Hepatocyte (in vitro differentiated cells): ENCODE measurements at places on chromosomes 2 and 18. TPM values are rescaled to one million over a fixed set of nuclear protein-coding genes. Genes with fewer than 3 reads are reported as not detected.
A peak's percentile ranks its signal among the peaks of the same experiment; 100 is the strongest.

The RIT2 gene
- total RNA-seq = not detected in 2 replicates

The RAB6C gene
- total RNA-seq = 0.04 and 0.13 TPM in 2 replicates

The MERTK gene
- total RNA-seq = 27.0 and 29.6 TPM in 2 replicates

The MATN3 gene
- 2.3 and 3.5 TPM in 2 replicates for total RNA-seq

The UPP2 gene
- 0.52 and 0.70 TPM in 2 replicates for total RNA-seq

DNA sequence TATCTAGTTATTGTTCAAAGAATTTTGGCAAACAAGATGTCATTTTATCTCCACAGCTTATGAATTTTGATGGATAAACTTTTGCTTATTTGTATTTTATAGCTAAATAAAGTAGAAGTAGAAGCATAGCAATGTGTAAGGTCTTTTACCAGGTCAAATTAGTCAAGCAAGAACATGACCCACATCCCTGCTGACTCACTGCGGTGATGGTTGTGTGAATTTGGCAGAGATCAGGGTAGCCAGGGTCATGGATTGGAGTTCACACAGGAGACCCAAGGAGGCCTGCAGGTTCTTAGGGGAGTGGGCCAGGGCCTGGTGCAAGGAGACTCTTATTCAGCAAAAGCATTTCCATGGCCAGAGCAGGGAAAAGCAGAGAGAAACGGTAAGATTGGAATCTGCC lies 18.7 kb downstream of the SP140 start:
- peaks cover 4% of the 10 kb centered on the region for H3K27me3 ChIP-seq
- no peaks in the 10 kb centered on the region for H3K36me3 ChIP-seq
- H3K27ac ChIP-seq = no peak overlapping the region
- H3K4me1 ChIP-seq = no peaks in the 10 kb centered on the region
- H3K4me3 ChIP-seq = no peak overlapping the region

GRCh38 chr18:10739152-10739551 lies 213.3 kb downstream of the NAPG start:
- H3K27me3 ChIP-seq = no peaks in the 10 kb centered on the region
- no peak overlapping the region for H3K4me3 ChIP-seq
- H3K36me3 ChIP-seq = no peaks in the 10 kb centered on the region
- DNase-seq = no peak

DNA sequence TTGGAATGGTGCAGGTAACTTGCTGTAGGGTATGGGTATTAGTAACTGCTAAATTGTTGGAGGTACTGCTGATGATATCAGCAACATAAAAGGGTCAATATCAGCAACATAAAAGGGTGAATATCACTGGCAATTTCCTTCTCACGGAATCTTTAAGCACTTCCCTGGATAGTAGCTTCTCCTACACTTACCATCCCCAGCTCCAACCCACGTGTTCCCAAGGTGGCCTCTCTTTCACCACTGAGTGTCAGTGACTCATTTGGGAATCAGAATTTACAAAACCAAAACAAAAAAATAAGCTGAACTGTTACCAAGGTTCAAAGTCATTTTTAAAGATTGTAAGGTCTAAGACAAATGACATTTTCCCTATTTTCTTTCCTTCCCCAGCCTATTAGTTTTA lies 70.8 kb downstream of the LRP2 start:
- H3K4me1 ChIP-seq = no peaks in the 10 kb centered on the region
- H3K27me3 ChIP-seq = no peaks in the 10 kb centered on the region
- no peak overlapping the region for H3K4me3 ChIP-seq
- no peak overlapping the region for H3K27ac ChIP-seq
- no peaks in the 10 kb centered on the region for H3K36me3 ChIP-seq
- no peak for DNase-seq

DNA sequence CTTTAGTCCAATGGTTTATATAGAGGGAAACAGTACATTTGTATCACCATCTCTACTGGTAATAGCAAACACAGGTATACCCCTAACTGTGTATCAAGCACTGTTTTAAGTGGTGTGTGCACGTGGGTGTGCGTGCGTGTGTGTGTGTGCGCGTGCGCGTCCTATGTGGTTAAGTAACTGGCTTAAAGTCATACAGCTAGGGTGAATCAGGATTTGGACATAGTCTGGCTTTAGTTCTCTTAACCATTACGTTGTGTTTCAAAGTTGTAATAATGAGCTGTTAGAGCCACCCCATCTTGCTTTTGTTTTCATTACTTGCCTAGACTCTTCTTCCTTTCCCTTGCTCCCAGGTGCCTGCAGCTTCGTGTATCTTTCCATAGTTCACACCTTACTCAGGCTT lies 2.1 kb downstream of the HADHB start:
- H3K4me3 ChIP-seq = no peak overlapping the region
- H3K27ac ChIP-seq = no peak overlapping the region
- peaks cover 16% of the 10 kb centered on the region for H3K4me1 ChIP-seq

GRCh38 chr18:55102501-55102900 lies 143.2 kb upstream of the CCDC68 start:
- no peaks in the 10 kb centered on the region for H3K27me3 ChIP-seq
- peaks cover 10% of the 10 kb centered on the region for H3K4me1 ChIP-seq
- H3K27ac ChIP-seq = peak overlapping the region; percentile 72
- H3K4me3 ChIP-seq = no peak overlapping the region
- no peaks in the 10 kb centered on the region for H3K36me3 ChIP-seq

- H3K27ac ChIP-seq = no peak overlapping the region
- no peaks in the 10 kb centered on the region for H3K4me1 ChIP-seq
- no peak overlapping the region for H3K4me3 ChIP-seq
- H3K27me3 ChIP-seq = no peaks in the 10 kb centered on the region
- H3K36me3 ChIP-seq = no peaks in the 10 kb centered on the region
These were observed 66.7 kb downstream of the TRIP12 start for GRCh38 chr2:229855116-229855515.

- no peaks in the 10 kb centered on the region for H3K27me3 ChIP-seq
- no peak overlapping the region for H3K4me3 ChIP-seq
- no peaks in the 10 kb centered on the region for H3K36me3 ChIP-seq
- H3K4me1 ChIP-seq = peaks cover 49% of the 10 kb centered on the region
- no peak for DNase-seq
These were observed 133.4 kb downstream of the HDAC4 start for GRCh38 chr2:239267288-239267951.

DNA sequence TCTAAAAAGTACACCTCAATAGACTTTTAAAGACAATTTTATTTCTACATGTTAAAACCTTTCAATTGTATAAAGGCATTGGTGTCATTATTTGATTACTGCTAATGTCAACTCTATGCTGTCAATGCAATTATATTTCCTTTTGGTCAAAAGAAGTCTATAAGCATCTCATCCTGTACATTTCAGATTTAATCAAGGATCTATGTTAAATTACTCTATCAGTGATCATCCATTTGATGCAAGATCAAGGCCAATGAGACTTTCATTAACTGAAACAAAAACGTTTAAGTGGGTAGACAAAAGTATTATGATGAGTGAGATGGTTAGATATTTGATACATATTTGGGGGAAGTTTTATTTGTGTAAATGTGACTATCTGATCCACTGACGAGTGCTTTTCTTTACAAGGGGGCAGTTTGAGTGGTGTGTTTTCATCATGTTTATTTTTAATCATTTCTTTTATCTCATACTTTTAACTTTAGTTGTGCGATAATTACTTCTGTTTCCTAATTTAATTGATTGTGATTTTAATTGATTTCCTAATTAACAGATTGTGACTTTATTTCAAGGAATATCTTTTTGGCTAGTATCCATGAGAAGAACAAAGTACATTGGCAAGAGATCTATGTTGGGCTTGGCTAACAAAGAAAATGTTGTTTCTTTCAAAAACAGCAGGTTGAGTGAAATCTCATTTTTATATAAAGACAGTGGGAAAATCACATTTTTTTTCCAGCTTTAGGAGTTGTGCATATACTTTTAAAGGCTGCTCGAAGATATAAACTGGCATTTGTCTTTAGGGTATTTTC lies 1.1 kb downstream of the ARHGAP28 start:
- no peaks in the 10 kb centered on the region for H3K36me3 ChIP-seq
- H3K27me3 ChIP-seq = no peaks in the 10 kb centered on the region
- H3K27ac ChIP-seq = peak overlapping the region; percentile 92
- H3K4me3 ChIP-seq = peak overlapping the region; percentile 70
- H3K4me1 ChIP-seq = peaks cover 23% of the 10 kb centered on the region
